ENCODE measurements at places on chromosomes 1 and 21. TPM values are rescaled to one million over a fixed set of nuclear protein-coding genes. Genes with fewer than 3 reads are reported as not detected.
A peak's percentile ranks its signal among the peaks of the same experiment; 100 is the strongest.

GRCh38 chr1:150612014-150612345 is 17.4 kb downstream of the ENSA start:
- no peak overlapping the region for H3K4me3 ChIP-seq
- H3K27ac ChIP-seq: peak overlapping the region; percentile 85

Gene WNT3A
- 0.20 TPM for total RNA-seq

- H3K27ac ChIP-seq: no peak overlapping the region
- no peaks in the 10 kb centered on the region for H3K36me3 ChIP-seq
- H3K4me1 ChIP-seq: no peaks in the 10 kb centered on the region
- H3K27me3 ChIP-seq: no peaks in the 10 kb centered on the region
Observed at GRCh38 chr1:153220606-153221303, 3.4 kb downstream of the PRR9 start.

DNA sequence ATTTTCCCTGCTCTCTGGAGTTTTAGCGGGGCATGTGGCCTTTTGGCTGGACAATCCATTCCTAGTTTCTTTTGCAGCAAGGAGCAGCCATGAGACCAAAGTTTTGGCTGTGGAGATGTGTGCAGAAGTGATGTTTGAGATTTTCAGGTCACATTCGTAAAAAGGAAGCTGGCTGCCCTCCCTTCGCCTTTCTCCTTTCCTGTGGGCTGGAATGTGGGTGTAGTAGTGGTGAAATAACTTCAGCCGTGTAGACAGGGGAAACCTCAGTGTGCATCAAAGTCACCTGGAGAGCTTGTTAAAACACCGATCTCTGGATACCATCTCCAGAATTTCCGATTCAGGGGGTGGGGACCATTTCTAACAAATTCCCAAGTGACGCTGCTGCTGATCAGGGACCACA is 5.3 kb upstream of the GPR88 start:
- H3K4me3 ChIP-seq: no peak overlapping the region
- no peaks in the 10 kb centered on the region for H3K4me1 ChIP-seq
- peaks cover 6% of the 10 kb centered on the region for H3K27me3 ChIP-seq
- no peak overlapping the region for H3K27ac ChIP-seq
- H3K36me3 ChIP-seq: no peaks in the 10 kb centered on the region

- H3K27me3 ChIP-seq: no peaks in the 10 kb centered on the region
- H3K36me3 ChIP-seq: peaks cover 21% of the 10 kb centered on the region
- no peak overlapping the region for H3K27ac ChIP-seq
Observed at GRCh38 chr21:36783612-36784374, 84.9 kb downstream of the SIM2 start.

Gene TMPRSS3
- total RNA-seq: 0.44 TPM

Gene FBXO28
- total RNA-seq: 55.0 TPM

GRCh38 chr1:89843273-89844130 is 22.7 kb downstream of the LRRC8D start:
- 0 out of 2 replicates have a peak, but pooled peaks cover 2% of the 10 kb centered on the region for H3K4me1 ChIP-seq
- no peaks in the 10 kb centered on the region for H3K27me3 ChIP-seq
- peak overlapping the region; percentile 83 for H3K4me3 ChIP-seq

DNA sequence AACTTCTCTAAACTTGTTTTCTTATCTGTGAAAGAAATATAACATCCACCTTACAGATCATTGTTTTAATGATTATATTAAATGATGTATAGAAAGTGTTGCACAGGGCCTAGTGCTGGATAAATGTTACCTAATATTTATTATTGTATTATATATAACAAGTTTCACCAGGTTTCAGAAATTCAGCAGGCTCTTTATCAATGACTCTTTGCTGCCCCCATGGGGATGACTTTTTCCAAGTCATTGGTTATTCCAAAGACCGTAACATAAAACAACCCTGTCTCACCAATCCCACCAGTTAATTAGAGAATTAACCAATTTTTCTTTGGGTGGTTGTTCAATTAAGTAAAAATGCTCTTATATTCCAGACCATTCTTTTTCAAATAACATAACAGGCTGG is 7.3 kb upstream of the DEDD start:
- H3K27ac ChIP-seq: no peak overlapping the region
- no peaks in the 10 kb centered on the region for H3K27me3 ChIP-seq
- H3K4me1 ChIP-seq: no peaks in the 10 kb centered on the region
- H3K4me3 ChIP-seq: no peak overlapping the region
- DNase-seq: no peak

DNA sequence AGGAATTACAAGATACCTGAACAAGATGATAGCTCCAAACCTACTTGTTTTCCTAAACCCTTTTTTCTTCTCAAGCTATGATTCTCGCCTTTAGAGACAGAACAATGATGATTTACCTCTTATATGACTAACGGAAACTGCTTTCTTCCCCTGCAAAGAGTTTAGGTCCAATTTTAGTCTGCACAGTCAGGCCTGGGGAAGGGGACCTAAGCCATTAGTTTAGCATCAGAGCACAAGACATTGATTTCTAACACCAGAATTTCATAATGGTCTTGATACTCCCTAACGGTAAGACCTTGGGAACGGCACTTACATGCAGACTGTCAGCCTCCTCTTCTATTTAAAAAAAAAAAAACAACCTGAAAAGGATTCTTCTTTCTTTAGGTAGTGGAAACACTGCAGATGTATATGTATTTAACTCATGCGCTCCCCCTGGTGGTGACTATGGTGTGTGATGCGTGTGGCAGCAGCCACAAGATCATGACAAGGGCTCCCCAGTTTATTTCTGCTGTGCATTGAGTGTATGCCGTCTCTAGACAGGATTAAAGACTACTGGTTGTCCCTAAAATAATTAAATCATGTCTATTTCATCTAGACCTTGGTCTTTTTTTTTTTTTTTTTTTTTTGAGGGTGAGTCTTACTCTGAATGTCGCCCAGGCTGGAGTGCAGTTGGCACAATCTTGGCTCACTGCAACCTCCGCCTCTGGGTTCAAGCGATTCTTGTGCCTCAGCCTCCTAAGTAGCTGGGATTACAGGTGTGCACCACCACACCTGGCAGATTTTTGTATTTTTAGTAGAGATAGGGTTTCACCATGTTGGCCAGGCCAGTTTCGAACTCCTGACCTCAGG is 37.3 kb upstream of the TMEM222 start:
- H3K27ac ChIP-seq: no peak overlapping the region
- H3K4me3 ChIP-seq: no peak overlapping the region
- H3K4me1 ChIP-seq: no peaks in the 10 kb centered on the region
- H3K27me3 ChIP-seq: no peaks in the 10 kb centered on the region

DNA sequence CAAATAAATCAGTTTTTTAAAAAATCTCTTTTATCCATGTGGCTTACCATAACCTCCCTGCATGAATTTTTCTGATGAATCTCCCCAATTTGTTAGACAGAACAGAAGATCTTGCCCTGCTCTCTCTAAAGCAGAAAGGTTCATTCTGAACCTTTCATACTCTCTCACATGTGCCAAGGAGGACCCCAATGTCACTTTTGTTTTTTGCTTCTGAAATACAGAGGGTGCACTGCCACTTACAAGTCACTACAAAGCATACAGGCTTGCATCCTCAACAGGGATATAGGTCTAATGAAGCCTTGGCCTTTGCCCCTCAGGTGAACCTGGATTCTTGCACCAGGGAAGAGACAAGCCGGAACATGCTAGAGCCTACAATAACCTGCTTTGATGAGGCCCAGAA is 4.8 kb downstream of the RGS4 start:
- H3K4me3 ChIP-seq: no peak overlapping the region
- no peaks in the 10 kb centered on the region for H3K36me3 ChIP-seq
- DNase-seq: no peak
- H3K27me3 ChIP-seq: no peaks in the 10 kb centered on the region
- no peak overlapping the region for H3K27ac ChIP-seq

DNA sequence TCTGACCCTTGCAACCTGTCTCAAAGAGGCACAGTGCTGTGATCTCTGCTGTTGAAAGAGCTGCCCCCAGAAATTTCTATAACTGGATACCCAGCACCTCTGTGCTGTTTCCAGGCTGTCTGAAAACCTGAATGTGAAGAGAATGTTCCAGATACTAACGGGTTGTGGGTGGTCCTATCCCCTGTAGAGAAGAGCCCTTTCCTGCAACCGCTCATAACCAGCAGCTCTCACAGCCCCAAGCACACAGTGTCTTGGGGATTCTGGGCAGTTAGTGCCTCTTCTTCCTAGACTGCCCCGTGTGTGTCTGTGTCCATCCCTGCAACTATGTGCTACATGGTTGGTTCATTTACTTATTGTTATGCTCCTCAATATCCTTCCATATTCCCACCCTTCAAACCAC is 104.5 kb downstream of the SUSD4 start:
- no peaks in the 10 kb centered on the region for H3K36me3 ChIP-seq
- no peak for DNase-seq
- H3K27ac ChIP-seq: no peak overlapping the region
- no peaks in the 10 kb centered on the region for H3K27me3 ChIP-seq
- H3K4me3 ChIP-seq: no peak overlapping the region

Gene RUNX3
- total RNA-seq: 0.35 TPM

GRCh38 chr1:45987204-45987603 is 145.2 kb downstream of the PIK3R3 start:
- no peak overlapping the region for H3K27ac ChIP-seq
- no peak overlapping the region for H3K4me3 ChIP-seq
- no peaks in the 10 kb centered on the region for H3K4me1 ChIP-seq

DNA sequence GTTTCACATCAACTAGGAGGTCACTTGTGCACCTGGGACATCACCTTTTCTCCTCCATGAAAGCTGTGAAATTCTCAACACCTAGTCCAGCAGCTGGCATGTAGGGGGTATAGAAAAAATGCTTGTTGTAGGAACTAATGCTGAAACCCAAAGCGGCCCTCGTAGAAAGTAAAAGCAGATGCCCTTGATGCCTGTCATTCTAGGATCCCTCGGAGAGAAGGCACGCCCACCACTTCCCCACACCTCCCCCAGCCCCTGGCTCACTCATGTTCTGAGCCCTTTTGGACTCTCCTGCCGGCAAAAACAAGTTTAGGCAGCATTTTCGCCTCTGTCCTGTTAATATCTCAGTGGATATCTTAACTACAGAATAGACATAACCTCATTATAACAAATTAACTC is 36.5 kb downstream of the RIPK4 start:
- H3K4me1 ChIP-seq: no peaks in the 10 kb centered on the region
- H3K4me3 ChIP-seq: peak overlapping the region; percentile 40
- no peak overlapping the region for H3K27ac ChIP-seq
- peaks cover 13% of the 10 kb centered on the region for H3K27me3 ChIP-seq

Gene CD1D
- 1.3 TPM for total RNA-seq

DNA sequence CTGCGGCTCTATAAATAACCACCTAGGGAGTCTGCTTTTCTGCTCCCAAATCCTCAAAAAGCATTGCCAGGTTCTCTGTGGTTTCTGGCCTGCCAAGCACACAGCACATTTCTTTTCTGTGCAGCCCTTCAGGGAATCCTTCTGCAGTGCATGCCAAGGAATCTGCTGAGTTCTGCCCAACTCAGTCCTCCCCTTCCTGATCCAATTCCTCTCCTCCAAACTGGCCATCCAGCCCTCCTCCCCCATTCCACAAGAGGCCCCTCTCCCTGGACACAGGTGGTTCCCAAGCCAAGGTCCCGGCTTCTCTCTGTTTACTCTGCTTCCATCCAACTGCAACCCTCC is 61.8 kb downstream of the HIVEP3 start:
- DNase-seq: no peak
- H3K4me3 ChIP-seq: no peak overlapping the region
- no peak overlapping the region for H3K27ac ChIP-seq
- no peaks in the 10 kb centered on the region for H3K27me3 ChIP-seq

Gene RORC
- total RNA-seq: 0.52 TPM

GRCh38 chr1:176603696-176604095 is 140.7 kb downstream of the PAPPA2 start:
- H3K36me3 ChIP-seq: no peaks in the 10 kb centered on the region
- no peaks in the 10 kb centered on the region for H3K27me3 ChIP-seq
- H3K27ac ChIP-seq: no peak overlapping the region

GRCh38 chr1:109181807-109182163 is 31.9 kb upstream of the SARS1 start:
- no peaks in the 10 kb centered on the region for H3K4me1 ChIP-seq
- peaks cover 4% of the 10 kb centered on the region for H3K36me3 ChIP-seq
- H3K27ac ChIP-seq: no peak overlapping the region
- no peak for DNase-seq
- no peak overlapping the region for H3K4me3 ChIP-seq
- no peaks in the 10 kb centered on the region for H3K27me3 ChIP-seq

Gene BSDC1
- 52.6 TPM for total RNA-seq

- no peak overlapping the region for H3K4me3 ChIP-seq
- no peaks in the 10 kb centered on the region for H3K36me3 ChIP-seq
- H3K4me1 ChIP-seq: peaks cover 2% of the 10 kb centered on the region
- H3K27ac ChIP-seq: no peak overlapping the region
Observed at GRCh38 chr1:94614996-94615395, 73.4 kb upstream of the F3 start.

- no peak for DNase-seq
- no peak overlapping the region for H3K4me3 ChIP-seq
- no peak overlapping the region for H3K27ac ChIP-seq
- H3K27me3 ChIP-seq: no peaks in the 10 kb centered on the region
- 0 out of 2 replicates have a peak, but pooled peaks cover 3% of the 10 kb centered on the region for H3K36me3 ChIP-seq
Observed at GRCh38 chr21:37459575-37459974, 93.0 kb downstream of the DYRK1A start.

- no peak overlapping the region for H3K27ac ChIP-seq
- DNase-seq: no peak
- no peak overlapping the region for H3K4me3 ChIP-seq
- H3K4me1 ChIP-seq: no peaks in the 10 kb centered on the region
- H3K36me3 ChIP-seq: no peaks in the 10 kb centered on the region
- no peaks in the 10 kb centered on the region for H3K27me3 ChIP-seq
Observed at GRCh38 chr1:160858507-160858906, 4.2 kb downstream of the CD244 start.

DNA sequence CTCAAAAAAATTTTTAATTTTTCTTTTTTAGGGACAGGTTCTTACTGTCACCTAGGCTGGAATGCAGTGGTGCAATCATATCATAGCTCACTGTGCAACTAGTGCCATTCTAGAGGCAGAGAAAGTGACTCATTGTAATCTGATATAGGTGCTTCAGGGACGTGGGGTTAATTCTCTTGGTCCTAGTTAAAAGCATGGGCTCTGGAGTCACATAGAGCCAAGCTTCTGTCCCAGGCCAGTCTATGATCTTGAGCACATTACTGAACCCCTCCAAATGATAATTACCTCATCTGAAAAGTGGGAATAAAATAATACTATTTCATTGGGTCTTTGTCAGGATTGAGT is 1.1 kb upstream of the ADIPOR1 start:
- H3K36me3 ChIP-seq: peaks cover 8% of the 10 kb centered on the region
- H3K27me3 ChIP-seq: no peaks in the 10 kb centered on the region
- no peaks in the 10 kb centered on the region for H3K4me1 ChIP-seq
- no peak overlapping the region for H3K4me3 ChIP-seq
- H3K27ac ChIP-seq: no peak overlapping the region

Data from H9 (cell line).